Stimulated activated CD8-positive, alpha-beta memory T cell treated with anti-CD3 and anti-CD28 coated beads, Interleukin-4, amount 100 ng/mL, for 4 hours (primary cell): ENCODE measurements at places on chromosomes 6 and 20.

GRCh38 chr6:157219201-157220200, 103.8 kb downstream of the TMEM242 start:
- no peak for DNase-seq

GRCh38 chr6:424741-425417, 33.3 kb downstream of the IRF4 start:
- DNase-seq: no peak

GRCh38 chr6:6003621-6004366, 2.9 kb downstream of the NRN1 start:
- no peak for DNase-seq

DNA sequence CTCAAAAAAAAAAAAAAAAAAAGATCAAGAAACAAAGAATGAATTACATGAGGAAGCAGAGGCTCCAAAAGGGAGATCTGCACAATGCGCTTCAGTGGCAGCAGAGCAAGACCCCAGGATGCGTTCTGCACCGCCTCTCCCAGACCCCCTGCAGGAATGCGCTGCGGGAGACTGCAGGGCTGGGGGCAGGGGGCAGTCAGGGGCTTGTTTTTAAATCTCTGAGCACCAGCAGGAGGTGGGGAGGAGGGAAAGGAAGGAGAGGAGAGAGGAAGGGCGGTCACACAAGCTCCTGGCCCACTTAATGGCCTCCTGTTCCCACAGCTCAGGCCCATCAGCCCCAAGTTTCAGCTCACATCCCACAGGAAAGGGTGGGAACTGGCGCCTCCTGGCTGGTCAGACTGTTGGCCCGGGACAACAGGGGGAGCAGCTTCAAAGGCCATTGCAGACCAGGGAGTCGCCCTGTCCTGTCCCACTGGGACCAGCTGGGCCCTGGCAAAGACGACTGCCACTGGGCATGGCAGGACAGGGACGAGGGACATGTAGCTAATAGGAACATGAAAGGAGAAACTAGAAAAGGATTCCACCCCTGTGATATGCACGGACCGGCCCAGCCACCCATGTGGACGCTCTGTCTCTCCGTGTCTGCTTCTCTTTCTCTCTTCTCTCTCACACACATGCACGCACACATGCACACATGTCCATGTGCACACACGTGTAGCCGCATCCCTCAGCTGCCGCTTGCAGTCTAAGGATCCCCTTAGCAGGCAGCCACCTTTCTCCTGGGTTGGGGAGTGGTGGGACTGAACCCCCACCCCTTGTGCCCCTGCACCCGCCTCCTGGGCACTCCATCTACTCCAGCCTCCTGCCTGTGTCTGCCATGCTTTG, 34.7 kb downstream of the TFEB start:
- no peak for DNase-seq

- DNase-seq: no peak
Observed at GRCh38 chr20:53778041-53778516, 184.4 kb upstream of the ZNF217 start.

- DNase-seq: no peak
Observed at GRCh38 chr20:63182425-63182824, 33.5 kb downstream of the YTHDF1 start.

- DNase-seq: no peak
Observed at GRCh38 chr20:41004531-41005360, 23.9 kb upstream of the TOP1 start.

GRCh38 chr6:148811459-148811858, 64.6 kb downstream of the UST start:
- DNase-seq: no peak

DNA sequence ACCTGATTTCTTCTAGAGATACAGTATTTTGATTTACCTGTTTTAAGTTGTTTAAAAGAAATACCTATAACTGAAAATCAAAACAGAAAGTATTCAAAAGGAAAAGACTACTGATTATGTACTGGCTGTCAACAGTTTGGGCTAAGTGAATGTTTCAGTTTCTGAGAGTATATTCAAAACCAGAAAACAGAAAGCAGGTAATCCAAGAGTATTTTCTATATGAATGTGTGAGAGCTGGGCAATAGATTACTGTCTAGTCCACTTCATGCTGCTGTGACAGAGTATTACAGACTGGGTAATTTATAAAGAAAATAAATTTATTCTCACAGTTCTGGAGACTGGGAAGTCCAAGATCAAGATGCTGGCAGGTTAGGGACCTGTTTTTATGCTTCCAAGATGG, 261.0 kb downstream of the ARHGAP18 start:
- DNase-seq: no peak

DNA sequence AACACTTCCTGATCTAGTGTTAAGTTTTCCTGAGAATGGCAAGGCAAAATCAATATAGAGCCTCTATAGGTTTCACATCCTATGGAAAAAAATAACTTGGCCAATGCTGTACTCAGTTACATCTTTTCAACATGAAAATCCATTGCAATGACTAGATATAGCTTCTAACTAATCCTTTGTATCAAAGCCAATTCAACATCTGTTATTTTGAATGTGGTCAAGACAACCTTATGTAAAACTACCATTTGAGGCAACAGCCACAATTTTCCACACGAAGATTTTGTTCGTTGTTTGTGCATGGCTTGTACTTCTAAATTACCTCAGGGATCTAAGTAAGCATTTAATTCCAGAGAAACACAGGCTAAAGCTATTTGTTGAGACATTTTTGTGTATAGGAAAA, 637.8 kb upstream of the EYS start:
- no peak for DNase-seq

DNA sequence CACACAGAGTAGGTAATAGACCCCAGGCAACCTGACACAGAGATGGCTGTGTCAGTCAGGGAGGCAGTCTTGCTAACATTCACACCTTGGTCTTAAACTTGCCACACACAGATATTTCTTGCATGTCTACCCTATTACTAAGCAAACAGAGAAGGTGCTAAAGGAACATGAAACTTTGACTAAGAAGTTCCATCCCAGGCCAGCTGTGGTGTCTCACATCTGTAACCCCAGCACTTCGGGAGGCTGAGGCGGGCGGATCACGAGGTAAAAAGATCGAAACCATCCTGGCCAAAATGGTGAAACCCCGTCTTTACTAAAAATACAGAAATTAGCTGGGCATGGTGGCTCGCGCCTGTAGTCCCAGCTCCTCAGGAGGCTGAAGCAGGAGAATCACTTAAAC, 222.4 kb upstream of the JARID2 start:
- DNase-seq: peak; percentile 36

GRCh38 chr6:32947552-32948465, 5.1 kb downstream of the HLA-DMA start:
- DNase-seq: no peak

- no peak for DNase-seq
Observed at GRCh38 chr6:75631859-75632635, 30.4 kb downstream of the SENP6 start.
